NCI-H1930 (cell line): ENCODE measurements at places on chromosomes 6 and 20.

DNA sequence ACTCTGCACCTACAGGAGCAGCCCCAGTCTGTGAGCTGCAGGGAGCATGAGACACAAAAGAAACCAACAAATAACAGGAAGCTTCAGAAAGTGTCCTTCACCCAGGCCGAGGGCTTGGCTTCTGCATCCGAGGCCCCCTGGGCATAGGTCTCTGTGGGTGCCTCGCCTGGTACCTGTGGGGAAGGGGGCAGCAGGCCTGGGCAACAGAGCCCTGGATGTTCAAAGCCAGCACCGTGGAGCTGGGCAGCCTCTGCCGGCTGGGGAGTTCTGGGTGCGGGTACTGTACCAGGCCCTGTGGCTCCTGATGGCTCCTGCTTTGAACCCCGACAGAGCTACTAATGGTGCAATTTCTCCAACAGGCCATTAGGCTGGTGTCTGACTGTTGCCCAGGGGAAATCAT is 55.7 kb downstream of the TMEM242 start:
- DNase-seq = no peak

DNA sequence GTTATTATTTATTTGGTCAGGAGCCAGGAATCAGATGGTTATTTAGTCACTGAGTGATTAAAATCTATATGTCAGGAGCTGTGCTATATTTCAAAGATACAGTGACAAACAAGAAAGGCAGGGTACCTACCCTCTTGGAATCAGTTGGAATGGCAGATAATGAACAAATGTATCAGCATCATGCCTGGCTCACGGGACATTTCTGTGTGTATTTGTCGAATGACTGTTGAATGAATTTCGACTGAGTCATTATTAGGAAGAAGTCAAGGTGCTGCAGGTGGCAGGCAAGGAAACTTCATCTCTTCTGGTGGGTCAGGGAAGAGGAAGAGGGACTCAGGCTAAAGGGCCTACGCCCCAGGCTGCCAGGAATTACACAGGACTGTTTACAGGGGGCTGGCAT is 13.6 kb downstream of the PKIG start:
- no peak for DNase-seq

GRCh38 chr20:31713312-31714273 is 9.1 kb downstream of the BCL2L1 start:
- no peak for DNase-seq

- no peak for DNase-seq
Measured at GRCh38 chr6:112343390-112343789, 3.7 kb upstream of the RFPL4B start.

DNA sequence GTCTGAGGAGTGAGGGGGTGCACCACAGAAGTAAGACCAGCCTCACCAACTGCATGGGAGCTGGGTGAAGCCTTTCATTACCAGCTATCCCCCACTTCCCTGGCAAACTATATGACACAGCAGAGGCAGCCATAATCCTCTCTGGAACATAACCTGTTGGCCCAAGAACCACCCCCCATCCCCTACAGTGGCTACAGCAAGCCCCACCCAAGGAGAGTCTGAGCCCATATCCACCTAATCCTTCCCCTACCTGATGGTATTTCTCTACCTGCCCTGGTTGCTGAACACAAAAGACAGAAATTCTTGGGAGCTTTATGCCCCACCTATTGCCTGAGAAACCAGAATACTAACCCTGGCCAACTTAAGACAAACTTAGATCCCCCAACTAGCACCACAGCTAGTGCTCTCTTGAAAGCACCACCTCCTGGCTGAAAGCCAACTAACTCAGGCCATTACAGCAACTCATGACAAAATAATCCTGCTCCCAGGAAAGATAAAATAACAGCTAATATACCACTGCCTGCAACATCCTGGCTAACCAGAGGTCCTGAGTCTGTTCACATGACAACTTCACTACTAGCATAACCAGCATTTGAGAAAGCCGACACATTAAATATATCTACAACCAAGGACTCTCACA is 11.2 kb downstream of the RNGTT start:
- no peak for DNase-seq

DNA sequence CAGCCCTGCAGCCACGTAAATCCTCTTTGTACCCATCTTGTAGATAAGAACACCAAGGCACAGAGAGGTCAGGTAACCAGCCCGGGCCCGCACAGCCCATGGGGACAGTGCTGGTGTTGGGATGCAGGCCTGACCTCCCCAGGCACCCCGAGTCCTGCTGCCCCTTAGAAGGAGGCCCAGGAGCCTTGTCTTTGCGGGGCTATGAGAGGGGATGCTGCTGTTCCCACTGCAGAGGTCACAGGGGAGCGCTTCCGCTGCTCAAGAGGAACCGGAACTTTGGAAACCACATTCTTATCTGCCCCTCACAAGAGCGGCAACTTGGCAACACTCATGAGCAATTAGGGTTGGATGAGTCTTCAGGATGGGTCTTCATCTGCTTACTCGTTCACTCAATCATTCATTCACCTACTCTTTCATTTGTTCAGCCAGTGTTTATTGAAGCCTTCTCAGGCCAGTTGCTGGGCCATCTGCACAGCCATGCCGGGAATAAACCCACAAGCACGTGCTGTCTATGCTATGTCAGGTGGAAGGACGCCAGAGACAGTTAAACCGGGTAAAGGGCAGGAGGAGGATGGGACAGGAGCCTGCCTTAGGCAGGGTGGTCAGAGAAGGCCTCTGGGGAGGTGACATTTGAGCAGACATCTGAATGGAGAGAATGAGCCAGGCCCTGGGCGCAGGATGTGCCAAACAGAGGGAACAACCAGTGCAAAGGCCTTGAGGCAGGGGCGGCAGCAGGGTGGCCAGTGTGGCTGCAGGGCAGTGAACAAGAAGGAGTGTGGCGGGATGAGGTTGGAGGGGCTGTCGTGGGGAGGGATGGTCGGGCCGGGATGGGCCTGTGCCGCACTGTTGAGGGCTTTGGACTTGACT is 60.8 kb downstream of the RBM38 start:
- no peak for DNase-seq

DNA sequence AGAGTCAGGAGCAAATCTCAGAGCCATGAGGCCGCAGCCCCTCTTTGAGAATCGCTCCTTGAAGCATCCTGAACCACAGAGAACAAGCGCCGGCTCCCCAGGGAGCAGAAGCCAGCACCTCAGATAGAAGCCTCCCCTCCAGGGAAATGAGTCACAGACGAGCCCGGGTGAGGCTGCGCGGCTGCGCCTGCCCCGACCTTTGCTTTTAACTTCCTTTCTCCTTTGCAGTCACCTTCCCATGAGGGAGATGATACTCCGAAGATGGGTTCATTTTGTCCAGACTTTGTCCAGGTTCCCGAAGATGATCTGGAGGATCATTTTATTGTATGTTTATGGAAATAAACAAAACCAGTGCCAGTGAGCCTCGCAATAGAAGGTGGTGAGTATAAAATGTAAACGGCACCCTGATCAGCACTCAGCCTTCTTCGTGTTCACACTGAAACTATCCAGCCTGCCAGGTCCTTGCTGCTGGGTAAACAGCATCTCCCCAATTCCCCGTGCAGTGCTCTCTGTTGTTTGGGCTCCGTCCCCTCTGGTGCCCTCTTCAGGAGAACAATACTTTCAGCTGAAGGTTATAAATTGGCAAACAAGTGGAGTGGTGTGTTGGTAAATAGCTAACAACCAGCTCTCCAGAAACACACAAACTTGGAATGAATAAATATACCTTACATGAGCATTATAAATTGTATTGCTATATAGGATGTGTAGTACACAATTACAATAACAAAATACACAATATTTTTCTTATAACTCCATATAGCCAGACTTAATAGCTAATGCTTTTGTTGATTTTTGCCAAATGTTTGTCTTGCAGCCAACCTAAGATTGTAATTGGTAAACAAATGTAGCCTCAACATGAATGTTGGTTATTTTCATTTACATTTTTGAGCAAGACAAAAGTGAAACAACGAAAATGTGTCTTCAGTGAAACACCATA is 41.4 kb upstream of the TMEM181 start:
- DNase-seq = peak; percentile 30

GRCh38 chr6:143911028-143911427 is 46.8 kb downstream of the ZC2HC1B start:
- no peak for DNase-seq

DNA sequence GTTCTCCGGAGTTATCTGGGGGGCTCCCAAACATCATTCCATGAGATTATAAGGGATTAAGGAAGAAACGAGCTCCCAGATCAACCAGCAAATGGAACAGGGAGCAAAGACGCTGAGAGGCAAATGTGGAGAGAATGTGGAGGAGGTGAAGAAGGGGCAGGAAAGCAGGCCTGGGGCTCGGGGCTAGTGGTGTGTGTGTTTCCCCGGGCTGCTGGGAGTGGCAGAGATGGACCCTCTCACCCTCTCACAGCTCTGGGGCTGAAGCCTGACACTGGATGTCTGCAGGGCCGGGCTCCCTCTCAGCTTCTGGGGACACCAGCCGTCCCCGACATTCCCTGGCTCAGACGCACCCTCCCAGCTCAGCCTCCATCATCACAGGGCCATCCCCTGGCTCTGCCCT is 212.6 kb downstream of the THBS2 start:
- DNase-seq = no peak

- no peak for DNase-seq
Measured at GRCh38 chr6:91280494-91280830, 693.6 kb upstream of the MAP3K7 start.

- no peak for DNase-seq
Measured at GRCh38 chr20:24819331-24819965, 129.6 kb upstream of the CST7 start.

DNA sequence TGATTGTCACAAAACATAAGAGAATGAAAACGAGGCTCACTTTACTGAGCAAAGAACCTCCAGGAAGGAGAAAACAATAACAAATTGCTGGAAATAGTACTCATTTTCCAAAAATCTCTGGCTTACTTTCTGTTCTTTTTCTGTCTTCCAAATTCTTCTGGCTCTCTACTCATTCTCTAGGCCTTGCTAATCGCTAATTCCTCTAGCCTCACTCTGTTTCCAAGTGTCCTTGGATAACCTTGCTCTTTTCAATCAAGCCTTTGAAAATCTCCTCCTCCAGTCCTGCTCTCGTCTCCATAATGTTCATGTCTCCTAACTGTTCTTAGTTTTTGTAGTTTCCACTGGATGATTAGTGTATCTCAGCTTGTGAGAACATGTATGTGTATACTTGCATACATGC is 96.2 kb upstream of the MAP7 start:
- no peak for DNase-seq

GRCh38 chr6:109001291-109001894 is 93.3 kb downstream of the SESN1 start:
- DNase-seq = no peak

DNA sequence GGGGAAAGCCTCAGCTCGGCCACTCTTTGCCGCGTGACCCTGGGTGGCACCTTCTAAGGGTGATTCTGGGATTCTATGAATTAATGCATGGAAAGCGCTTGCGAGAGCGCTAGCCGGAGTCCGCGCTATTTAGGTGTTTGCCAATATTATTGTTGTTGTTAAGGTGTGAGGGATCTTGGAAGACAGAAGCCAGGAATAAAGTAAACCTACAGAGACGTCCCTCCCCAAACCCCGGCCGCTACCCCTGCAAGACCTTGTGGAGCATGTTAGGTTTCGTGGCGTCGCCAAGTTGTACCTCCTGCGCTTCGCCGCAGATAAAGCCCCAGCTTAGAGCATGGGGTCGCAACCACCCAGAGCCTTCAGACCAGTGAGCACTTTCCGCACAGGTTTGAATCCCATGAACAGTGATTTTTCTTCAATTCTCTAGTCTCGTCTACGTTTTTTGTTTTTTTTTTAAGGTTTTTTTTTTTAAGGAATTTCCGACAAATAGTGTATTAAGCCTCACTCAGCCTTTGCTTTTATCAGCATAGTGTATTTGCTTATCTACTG is 16.9 kb upstream of the ZSCAN9 start:
- no peak for DNase-seq

DNA sequence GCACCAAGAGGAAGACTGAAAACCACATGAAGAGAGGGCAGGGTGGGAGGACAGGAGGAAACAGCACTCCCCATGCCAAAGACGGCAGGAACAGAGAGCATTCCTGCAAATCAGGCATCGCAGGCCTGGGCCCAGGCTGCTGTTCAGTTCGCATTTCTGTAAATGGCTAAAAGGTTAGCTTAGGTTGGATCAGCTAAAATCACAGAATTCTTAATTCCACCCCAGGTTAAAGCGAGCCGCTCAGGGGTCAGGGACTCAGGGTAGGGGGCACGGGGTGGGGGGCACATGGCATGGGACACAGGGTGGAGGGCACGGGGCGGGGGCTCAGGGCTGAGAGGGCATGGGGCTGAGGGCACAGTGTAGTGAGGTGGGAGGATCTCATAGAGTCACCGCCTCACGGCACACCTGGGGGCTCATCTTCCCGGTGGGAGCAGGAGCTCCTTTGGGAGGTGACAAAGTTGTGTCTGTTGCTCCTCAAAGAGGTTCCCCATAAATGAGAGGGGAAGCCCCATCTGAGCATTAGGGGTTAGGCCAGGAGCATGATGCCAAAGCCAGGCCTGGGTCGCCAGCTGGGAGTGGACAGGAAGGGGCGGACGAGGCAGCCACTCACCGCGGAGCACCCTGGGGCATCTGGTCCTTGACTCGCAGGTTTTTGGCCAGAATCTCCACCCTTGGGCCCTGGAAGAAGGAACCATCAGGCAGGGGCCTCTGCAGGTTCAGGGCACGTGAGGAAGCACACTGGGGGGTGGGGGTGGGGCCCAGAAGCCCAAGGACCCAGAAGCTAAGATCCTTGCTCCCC is 200.7 kb downstream of the PREX1 start:
- DNase-seq = no peak

DNA sequence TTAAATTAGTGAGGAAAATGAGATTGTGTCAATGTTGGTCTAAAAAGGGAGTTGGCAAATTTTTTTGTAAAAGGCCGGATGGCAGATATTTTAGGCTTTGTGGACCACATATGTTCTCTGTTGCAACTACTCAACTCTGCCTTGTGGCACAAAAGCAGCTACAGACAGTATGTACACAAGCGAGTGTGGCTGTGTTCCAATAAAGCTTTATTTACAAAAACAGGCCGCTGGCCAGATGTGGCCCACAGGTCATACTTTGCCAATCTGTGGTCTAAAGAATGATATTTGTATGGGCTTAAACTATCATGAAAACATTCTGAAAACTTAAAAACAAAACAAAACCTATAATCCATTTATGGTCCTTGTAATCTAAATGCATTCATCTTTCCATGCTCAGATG is 228.3 kb downstream of the CLIC5 start:
- DNase-seq = no peak

DNA sequence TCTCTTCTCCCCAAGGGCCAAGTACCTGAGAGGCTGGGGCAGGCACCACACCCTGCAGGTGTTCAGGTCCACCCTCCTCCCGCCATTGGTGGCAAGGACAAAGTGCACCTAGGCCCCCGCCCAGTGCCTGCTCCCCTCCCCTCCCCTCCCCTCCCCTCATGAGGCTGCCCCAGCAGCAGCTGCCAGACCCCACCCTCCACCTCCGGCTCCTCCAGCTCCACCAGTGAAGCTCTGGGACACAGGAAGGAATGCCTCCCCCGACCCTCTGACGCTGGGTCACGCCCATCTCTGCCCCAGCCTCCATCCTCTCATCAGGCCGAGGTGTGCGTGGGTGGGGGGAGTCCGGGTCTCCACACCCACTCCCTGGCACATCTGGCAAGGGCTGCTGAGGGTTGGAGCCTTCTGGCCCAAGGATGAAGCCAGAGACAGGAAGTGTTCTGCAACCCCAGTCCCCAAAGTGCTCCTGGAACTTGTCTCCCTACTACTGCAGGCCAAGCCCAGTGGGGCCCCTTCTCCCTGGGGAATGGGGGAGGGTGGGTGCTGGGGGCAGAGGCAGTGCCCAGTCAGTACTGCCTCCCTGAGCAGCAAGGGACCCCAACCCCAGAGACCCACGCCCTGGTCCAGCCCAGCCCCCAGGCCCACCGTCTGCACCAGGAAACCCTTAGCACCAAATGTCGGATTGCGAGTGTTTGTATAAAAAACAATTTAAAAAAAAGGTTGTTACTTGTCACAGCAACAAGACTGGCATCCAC is 1.6 kb upstream of the UCKL1 start:
- DNase-seq = no peak
